Fibroblast of lung (primary cell): ENCODE measurements at places on chromosomes 3 and 15.

GRCh38 chr3:28042707-28043106, 198.7 kb upstream of the CMC1 start:
- DNase-seq = no peak

GRCh38 chr3:169241991-169242707, 421.4 kb downstream of the MECOM start:
- peak; percentile 53 for DNase-seq

- no peak for DNase-seq
Measured at GRCh38 chr3:156518726-156519125, 36.2 kb downstream of the SSR3 start.

DNA sequence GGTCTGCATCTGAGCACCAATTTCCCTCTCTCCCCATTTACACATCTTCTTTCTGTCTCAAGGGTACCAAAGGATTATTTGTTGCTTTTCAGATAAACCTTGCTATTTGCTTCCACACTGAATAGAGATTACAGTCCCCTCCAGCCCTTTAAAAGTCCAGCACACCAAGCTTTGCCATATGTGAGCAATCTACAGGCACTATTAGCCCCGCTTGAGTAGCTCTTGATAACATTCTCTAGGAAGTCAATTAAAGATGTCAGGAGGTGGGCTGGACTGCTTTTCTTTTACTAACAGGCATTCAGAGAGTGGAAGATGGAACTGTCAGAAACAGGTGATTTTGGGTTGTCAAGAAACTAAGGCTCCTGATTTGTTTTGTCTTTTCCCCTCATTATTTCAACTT, 417.0 kb downstream of the ROBO2 start:
- no peak for DNase-seq

GRCh38 chr3:4634894-4635293, 141.7 kb downstream of the ITPR1 start:
- no peak for DNase-seq

- peak; percentile 3 for DNase-seq
Measured at GRCh38 chr3:151171145-151171757, 31.8 kb downstream of the GPR171 start.

GRCh38 chr3:126442094-126442855, 33.4 kb downstream of the ZXDC start:
- peak; percentile 18 for DNase-seq

DNA sequence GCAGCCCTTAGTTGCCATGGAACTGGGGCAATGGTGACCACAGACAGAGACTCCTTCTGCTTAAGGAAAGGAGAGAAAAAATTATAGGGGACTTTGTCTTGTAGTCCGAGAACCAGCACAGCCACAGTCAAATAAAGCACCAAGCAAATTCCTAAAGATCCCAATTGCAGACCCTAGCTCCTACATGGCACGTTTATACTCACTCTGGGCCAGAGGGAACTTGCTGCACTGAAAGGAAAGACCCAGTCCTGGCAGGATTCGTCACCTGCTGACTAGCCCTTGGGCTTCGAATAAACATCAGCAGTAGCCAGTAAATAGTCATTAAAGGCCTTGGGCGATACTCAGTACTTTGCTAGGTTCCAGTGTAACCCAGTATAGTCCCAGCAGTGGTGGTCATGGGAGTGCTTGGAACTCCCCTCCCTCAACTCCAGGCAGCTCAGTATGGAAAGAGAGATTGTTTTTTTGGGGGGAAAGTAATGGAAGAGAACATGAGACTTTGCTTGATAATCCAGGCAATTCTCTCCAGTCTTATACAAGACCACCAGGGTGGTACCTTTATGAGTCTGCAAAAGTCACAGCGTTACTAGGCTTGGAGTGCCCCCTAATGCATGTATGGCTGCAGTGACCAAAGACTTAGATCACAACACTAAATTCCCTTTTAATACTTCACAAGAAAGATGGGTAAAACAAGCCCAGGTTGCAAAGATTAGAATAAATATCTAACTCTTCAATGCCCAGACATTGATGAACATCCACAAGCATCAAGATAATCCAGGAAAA, 66.4 kb upstream of the AGTR1 start:
- no peak for DNase-seq

DNA sequence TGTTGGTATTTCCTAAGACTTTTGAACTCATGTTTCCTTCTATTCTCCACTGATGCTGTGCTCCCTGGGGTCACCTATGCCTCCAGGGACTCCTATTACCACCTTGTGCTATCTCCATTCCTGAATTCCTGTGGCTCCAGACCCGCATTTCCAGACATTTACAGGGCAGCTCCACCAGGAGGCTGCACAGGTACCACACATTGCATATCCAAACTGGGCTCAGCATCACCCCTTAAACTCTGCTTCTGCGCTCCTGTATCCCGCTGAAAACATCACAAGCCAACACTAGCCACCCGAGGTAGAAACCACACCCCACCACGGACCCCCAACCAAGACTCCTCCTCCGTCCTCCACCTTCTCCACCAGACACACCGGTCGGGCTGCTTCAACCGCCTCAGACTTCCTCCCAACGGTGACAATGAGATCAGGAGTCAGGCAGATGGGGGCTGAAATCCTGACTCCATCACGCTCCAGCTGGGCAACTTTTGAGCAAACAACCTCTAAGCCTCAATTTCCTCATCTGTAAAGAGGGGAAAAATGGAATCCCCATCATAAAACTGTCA, 10.4 kb downstream of the TNK2 start:
- DNase-seq = no peak

GRCh38 chr15:87419344-87419743, 837.2 kb downstream of the NTRK3 start:
- peak; percentile 1 for DNase-seq

- DNase-seq = peak; percentile 83
Measured at GRCh38 chr3:111311709-111312235, 230.2 kb upstream of the CD96 start.

DNA sequence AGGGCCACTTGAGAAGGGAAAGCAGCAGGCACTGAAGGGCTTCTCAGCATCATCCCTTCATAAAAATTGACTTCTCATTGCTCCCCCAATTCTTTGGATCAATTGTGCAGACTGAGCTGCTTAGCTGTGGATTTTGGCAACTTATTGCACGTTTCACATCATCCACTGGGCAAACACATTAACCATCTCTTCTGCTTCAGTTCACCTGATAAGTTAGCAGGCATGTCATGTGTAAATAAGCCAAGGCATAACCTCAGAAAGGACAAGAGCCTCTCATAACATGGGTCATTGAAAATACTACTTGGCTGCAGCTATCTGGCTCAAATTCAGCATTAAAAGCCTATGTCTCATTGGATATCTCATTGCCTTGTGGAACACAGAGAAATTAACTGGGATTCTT, 366.5 kb downstream of the LRRC3B start:
- no peak for DNase-seq

- DNase-seq = no peak
Measured at GRCh38 chr3:176992978-176993377, 204.3 kb downstream of the TBL1XR1 start.

DNA sequence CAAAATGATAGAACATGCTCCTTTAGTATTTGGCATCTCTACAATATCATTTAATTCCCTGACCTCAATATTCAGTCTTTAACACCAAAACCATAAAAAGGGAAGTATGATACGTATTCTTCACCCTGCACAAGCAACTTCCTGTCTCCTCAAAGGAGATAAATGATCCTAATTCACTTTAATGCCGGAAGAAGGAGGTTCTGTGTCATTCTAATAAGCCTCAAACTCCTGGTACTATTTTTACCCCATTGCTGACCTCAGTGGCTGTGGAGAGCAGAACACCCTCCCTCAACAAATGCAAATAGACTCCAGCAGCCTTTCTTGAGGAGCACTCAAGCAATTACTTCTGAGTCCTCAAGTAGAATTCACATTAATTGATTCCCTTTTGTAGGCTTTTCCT, 173.3 kb downstream of the TMEM108 start:
- peak; percentile 27 for DNase-seq

GRCh38 chr3:146128179-146128578, 32.8 kb downstream of the PLOD2 start:
- no peak for DNase-seq

GRCh38 chr3:112746675-112747280, 99.9 kb downstream of the CD200R1L start:
- peak; percentile 92 for DNase-seq

DNA sequence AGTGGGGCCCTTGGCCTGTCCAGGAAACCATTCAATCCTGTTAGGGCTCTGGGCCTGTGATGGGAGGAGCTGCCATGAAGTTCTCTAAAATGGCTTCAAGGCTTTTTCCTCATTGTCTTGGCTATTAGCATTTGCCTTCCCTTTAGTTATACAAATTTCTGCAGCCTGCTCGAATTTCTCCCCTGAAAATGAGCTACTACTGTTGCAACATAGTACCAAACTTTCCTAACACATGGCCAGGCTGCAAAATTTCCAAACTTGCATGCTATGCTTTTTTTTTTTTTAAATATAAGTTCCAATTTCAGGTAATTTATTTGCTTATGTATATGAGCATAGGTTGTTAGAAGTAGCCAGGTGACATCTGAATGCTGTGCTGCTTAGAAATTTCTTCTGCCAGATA, 560.8 kb upstream of the TBL1XR1 start:
- DNase-seq = no peak
